ENCODE measurements at places on chromosomes 4 and X. TPM values are rescaled to one million over a fixed set of nuclear protein-coding genes. Genes with fewer than 3 reads are reported as not detected.

The YY2 gene
- 3.4 TPM for total RNA-seq

The MAGEE2 gene
- not detected for total RNA-seq

The MTMR8 gene
- not detected for total RNA-seq

The UNC5C gene
- total RNA-seq: not detected

The PPP1R2C gene
- not detected for total RNA-seq
